ENCODE measurements at places on chromosomes 11 and 22.
A peak's percentile ranks its signal among the peaks of the same experiment; 100 is the strongest.

DNA sequence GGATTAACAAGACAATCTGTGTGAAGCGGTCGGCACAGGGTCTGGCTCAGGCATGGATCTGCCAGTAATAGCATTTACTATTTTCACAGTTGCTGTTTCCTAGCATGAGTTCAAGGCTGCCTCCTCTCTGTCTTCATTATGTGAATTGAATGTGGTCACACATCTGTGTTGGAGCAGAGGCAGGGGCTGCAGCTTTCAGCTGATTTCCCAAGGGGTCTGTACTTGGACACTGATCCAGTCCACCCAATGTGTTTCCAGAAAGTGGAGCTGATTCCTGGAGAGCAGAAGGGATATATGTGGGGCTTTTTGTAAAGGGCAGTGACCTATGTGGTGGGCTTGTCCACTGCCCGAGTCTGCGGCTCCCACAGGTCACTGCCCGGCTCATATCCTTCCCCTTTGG is 3.5 kb upstream of the CELSR1 start:
- DNase-seq: no peak

- no peak for DNase-seq
These were observed 95.2 kb downstream of the TP53I11 start for GRCh38 chr11:44855493-44855849.

DNA sequence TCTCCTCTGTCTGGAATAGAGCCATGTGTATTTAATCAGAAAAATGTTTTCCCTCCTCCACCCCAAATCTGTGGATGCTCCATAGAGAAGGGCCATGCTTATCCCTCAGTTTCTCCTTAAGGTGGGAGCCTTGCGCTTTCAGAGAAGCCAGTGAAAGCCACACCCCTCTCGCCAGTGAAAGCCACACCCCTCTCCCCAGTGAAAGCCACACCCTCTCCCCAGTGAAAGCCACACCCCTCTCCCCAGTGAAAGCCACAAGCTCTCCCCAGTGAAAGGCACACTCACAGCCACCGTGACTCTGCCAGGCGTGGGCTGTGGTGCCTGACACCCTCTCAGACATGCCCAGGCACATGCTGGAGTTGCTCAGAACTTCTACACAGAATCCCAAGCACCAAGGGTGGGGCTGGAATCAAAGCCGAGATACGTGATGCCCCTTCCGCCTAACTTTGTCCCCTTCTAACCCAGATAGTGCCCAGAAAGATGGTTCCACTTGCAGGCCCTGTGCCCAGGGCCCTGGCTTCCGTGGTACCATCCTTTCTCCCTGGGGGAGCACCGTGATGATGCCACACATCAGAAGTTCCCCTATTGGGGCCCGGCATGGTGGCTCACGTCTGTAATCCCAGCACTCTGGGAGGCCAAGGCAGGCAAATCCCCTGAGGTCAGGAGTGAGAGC is 16.5 kb upstream of the PRR5 start:
- DNase-seq: peak; percentile 56

GRCh38 chr22:50083462-50084079 is 1.7 kb downstream of the MLC1 start:
- DNase-seq: no peak

- DNase-seq: no peak
These were observed 878.5 kb upstream of the ANO3 start for GRCh38 chr11:25453471-25453870.

DNA sequence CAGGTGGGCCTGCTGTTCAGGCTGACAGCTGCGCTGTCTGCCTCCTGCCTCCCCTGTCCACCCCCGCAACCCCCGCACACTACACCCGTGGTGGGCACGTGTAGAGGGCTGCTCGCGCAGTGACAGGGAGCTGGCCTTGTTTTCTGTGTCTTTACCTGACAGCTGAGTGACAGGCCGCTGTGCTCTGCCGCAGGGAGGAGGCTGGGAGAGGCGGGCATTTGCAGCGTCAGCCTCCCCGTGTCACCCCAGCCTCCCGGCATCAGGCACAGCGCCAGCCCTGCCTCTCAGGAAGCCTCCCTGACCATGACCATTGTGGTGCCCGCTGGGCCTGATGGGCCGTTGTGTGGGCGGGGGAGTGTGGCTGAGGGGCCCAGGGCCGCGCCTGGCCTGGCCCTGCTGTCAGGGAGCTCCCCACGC is 32.0 kb upstream of the RELT start:
- no peak for DNase-seq
